NCI-H1694 (cell line): ENCODE measurements at places on chromosomes 16 and 17.

GRCh38 chr16:86502856-86503748, 7.2 kb upstream of the FOXF1 start:
- DNase-seq: no peak

- DNase-seq: no peak
Measured at GRCh38 chr16:10980813-10981212, 36.4 kb downstream of the CLEC16A start.

- DNase-seq: no peak
Measured at GRCh38 chr16:85227946-85228862, 115.9 kb upstream of the CIBAR2 start.

DNA sequence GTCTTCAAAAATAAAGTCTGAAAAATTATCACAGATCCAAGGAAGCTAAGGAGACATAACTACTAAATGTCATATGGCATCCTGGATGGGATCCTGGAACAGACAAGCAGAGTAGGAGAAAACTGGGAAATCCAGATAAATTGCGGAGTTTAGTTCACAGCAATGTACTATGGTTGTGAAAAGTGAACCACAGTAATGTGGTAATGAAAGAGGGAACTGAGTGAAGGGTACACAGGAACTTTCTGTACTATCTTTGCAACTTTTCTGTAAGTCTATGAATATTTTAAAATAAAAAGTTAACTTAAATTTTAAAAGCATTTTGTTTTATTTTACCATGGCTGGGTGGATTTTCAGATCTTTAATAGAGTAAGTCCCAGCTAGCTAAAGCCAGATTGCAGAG, 16.3 kb downstream of the SLFN12L start:
- no peak for DNase-seq

- DNase-seq: no peak
Measured at GRCh38 chr16:1278477-1278876, 22.6 kb downstream of the TPSD1 start.

DNA sequence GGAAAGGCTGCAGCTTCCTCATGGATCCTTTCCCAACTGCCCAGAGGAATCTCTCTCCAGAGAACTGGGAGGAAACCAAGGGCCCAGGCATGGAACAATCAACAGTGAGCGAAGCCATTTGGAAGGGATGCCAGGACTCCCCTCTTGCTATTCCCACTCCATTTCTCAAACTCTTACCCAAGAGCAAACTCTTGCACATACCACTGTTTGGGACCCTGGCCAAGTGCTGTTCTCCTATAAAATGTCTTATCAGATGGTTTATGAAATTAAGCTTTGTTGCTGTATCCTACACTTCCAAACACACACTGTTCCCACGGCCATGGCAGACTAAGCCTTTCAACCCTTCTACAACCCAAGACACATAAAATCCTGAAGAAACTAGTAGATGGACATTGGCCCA, 48.3 kb upstream of the AXIN2 start:
- no peak for DNase-seq

DNA sequence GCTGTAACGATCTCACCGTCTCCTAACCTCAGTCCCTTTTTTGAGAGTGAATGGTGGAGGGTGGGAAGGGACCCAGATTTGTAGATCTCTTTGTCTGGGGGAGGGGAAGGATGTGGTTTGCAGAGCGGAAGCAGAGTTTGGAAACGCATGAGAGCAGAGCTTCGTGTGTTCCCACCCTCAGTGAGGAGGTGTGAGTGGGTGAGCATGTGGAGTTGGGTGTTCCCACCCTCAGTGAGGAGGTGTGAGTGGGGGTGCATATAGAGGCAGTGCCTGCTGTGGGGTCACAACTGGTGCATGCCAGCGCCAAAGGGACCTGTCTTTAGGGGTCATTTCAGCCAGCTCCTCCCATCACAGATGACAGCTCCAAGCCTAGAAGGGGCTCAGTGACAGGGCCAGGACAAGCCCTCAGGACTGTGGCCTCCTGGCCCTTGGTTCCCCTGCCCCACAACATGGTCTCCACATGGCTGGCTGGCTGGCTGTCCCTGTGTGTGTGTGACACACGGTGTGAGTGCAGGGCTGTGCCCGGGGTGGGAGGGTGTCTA, 1.8 kb upstream of the CISD3 start:
- no peak for DNase-seq

GRCh38 chr16:1530883-1531637, 2.4 kb upstream of the TMEM204 start:
- DNase-seq: no peak

GRCh38 chr17:10061111-10061845, 137.1 kb downstream of the GAS7 start:
- no peak for DNase-seq

DNA sequence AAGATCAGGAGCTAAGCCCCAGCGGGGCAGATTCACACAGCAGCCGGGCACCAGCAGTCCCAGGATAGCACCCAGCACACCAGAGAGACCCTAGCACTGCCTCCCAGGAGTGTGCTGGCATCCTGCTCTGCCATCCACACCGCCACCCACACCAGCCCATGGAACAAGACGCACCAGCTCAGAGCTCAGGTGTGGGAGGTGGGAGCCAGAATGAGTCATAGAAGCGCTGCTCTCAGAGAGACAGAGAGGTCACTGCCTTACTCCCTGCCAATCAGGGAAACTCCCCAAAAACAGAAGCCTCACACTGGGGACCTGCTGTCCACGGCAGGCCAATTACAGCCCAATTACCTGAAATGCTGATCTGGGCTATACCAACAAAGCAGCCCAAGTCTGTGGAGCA, 64.9 kb downstream of the CDYL2 start:
- DNase-seq: no peak

DNA sequence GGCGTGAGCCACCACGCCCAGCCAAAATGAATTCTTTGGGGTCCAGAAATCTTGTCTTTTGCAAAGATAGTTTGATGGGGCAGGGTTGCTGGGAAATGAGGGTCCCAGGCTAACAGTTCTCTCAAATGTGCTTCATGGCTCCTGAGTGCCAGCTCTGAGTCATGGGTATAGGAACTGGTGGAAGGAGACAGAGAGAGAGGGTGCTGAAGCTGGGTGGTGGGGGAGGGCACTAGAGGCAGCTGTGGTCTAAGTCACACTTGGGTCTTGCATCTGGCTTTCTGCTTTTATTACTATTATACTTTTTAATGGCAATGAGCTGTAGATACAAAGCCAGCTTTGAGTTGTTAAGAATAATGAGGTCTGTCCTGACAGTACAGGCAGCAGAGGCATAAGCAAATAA, 54.6 kb downstream of the PRKCA start:
- no peak for DNase-seq

DNA sequence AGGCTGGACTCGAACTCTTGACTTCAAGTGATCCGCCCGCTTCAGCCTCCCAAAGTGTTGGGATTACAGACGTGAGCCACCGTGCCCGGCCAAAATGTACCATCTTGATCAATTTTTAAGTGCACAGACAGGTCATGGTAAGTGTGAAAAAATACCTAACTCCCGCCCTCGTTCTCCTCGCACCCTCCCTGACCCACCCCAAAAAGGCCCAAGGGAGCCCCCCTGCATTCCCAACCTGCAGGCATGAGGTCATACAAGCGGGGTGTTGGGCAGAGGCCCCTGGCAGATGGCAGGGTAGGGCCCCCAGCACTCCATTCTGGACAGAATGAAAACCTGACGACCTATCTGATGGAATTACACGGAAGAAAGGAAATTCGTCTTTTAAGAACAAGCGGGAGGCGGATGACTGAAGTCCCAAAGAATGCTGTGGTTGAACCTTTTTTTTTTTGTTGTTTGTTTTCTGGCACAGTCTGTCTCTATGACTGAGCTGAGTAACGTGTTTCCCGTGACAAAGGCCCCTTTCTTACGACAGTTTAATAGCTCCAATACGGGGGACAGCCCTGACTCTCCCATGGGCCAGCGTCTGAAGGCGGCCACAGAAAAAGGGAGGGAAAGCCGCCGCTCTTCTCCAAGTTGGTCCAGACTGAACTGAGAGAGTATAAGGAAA, 376.4 kb downstream of the SLC39A11 start:
- no peak for DNase-seq

GRCh38 chr16:23293016-23293415, 9.1 kb upstream of the SCNN1B start:
- no peak for DNase-seq

DNA sequence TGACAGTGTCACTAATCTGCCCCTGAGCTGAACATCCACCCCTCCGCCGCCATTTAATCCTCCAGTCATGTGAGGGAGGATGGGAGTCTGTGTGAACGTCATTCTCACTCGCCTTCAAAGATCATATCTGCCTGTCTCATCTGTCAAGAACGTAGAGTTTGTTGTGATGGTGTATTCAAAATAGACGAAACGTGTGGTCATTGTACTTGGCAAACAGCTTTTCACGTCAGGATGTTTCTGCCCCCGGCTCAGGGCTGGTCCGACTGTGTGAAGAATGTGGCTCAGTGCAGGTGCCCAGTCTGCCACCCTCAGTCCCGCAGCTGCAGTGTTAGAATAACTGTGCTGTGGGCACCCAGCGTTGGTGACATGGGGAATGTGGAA, 148.0 kb downstream of the KCNJ12 start:
- peak; percentile 64 for DNase-seq

GRCh38 chr16:379961-380761, 1.6 kb downstream of the PGAP6 start:
- no peak for DNase-seq

GRCh38 chr17:77341069-77341541, 200.3 kb downstream of the SEC14L1 start:
- DNase-seq: no peak

DNA sequence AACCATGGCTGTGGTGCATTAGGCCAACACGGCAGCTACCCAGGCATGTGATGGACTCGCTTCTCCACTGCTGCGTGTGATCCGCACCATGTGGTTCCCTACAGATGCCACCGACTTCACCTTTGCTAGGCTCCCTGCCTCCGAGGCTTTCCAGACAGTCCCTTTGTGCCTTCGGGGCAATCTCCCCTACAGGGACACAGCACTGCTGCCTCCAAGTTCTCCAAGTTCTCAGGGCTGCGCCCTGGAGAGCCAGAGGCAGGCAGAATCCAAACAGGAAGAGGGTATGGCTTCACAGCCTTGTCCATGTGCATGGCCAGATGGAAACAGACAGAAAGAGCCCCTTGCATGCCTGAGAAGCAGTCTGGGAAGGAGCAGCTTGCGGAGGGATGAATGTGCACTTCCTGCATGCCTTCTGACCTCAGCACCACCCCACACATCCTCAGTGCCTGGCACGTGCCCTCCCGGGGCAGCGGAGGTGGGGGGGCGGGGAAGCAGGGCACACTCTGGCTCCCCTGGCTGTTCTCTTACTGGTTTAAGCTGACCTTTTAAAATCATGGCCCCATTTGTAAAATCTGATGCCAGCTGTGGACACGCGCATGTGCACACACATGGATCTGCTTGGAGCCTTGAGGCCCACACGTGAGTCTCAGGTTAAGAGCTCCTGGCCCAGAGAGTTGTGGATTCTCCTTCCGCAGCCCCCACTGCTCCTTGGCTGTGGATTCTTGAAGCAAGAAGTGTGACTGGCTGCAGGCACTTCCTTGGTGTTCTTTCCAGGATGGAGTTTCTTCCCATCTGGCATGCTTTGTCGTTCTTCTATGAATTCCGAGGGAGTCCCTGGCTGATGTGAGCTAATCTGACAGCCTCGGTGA, 55.3 kb upstream of the MTSS2 start:
- no peak for DNase-seq

GRCh38 chr16:87515475-87516330, 22.9 kb upstream of the ZCCHC14 start:
- no peak for DNase-seq

- DNase-seq: no peak
Measured at GRCh38 chr17:43767053-43767712, 8.6 kb upstream of the SOST start.

- DNase-seq: no peak
Measured at GRCh38 chr17:49219987-49220386, 9.5 kb downstream of the ABI3 start.

DNA sequence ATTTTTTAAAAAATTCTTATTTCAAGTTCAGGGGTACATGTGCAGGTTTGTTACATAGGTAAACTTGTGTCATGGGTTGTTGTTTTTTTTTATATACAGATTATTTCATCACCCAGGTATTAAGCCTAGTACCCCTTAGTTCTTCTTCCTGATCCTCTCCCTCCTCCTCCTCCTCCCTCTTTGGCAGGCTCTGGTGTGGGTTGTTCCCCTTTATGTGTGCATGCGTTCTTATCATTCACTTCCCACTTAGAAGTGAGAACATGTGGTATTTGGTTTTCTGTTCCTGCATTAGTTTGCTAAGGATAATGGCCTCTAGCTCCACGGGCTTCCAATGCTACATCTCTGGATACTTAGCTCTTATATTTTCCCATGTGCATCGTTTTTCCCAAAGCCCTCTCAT, 404.4 kb downstream of the HAPSTR1 start:
- no peak for DNase-seq

GRCh38 chr16:50972876-50973275, 178.2 kb downstream of the SALL1 start:
- no peak for DNase-seq

DNA sequence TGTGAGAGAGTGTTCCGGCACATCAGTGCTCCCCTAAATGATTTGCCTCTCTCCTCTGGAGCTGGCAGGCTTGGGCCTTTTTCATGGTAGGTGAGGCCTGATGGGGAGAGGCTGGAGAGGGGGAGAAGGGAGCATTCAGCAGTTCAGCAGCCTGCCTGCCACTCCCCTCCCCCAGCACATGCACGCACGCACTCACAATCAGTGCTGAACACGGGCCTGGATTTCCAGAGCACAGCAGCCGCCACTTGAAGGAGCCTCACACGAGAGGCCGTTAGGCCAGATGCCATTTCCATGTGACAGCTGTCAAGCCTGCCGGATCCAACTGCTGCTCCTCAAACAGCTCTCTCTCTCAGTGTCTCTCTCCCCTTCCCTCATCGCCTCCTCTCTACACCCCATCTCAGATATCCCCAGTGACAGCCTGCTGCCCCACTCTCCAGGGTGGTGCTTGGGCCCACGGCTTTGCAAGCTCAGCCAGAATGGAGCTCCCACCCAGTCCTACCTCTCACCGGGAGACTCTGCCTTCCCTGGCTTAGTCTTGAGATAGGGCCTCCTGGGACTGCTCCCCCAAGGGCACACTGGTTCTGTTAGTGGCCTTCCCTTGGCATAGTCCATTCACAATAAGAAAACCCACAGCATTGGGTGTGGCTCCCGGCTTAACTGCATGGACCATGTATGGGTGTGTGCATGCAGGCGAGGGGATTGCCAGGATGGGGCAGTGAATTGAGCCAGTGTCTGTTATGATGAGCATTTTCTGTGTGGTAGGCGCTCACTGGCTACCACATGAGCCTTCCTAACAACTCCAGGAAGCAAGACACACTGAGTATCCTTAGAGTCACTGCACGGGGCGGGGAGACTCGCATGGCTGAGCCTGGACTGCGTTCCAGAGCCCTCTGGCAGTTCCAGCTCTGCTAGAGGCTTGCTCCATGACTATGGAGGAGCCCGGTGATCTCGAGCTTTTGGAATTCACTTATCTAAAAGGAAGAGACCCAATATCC, 226.2 kb downstream of the CCDC182 start:
- peak; percentile 99 for DNase-seq
